Adipocyte (in vitro differentiated cells): ENCODE measurements at places on chromosomes 16 and 17.

DNA sequence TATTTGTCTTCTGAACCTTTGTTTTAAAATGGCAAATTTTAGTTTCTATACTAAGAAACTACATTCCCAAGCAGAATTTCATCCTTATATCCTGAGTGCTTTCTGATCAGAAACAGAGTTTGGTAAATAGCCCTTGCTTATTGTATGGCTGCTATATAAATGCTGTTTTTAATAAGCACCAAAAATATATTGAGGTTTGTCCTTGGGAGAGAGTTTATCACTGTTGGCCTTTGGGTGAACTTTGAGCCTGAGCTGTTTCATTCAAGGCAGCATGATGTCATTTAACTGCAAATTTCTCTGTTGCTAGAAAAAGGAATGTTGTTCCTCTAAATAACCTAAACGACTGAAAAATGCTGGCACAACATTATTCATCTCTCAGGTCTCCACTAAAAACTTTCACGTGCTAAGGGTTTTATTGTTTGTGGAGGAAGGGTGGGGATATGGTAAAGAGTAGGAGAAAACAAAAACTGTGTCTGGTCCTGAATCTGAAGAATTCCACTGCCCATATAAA is 334.3 kb upstream of the TBX2 start:
- peak; percentile 70 for DNase-seq

DNA sequence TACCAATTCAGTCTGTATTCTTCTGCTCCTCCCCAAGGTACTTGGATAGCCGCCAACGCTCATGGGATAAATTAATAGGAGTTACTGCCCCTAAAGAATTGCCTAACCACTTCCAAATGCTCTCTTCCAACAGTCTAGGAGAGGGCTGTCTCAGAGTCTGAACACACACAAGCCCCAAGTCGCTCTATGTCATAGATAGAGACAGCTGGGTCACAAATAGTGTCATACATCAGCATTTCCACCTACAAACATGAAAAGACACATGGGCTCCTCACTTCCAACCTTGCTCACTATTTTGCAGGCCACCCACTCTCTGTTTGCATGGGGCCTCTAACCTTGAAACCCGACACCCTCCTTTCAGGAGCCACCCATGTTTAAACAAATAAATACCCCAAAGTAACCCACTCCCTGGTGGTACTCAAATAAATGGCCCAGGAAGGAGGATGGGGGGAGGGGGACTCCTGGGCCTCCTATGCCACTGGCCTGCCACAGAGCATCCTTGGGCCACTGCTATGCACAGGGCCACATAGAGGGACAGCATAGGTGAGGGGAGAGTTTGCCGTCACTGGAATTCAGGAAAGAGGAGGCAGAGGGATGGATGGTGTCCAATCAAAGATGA is 265.9 kb downstream of the SOX9 start:
- peak; percentile 49 for DNase-seq

GRCh38 chr16:3938843-3939624 is 58.5 kb upstream of the CREBBP start:
- peak; percentile 88 for DNase-seq

DNA sequence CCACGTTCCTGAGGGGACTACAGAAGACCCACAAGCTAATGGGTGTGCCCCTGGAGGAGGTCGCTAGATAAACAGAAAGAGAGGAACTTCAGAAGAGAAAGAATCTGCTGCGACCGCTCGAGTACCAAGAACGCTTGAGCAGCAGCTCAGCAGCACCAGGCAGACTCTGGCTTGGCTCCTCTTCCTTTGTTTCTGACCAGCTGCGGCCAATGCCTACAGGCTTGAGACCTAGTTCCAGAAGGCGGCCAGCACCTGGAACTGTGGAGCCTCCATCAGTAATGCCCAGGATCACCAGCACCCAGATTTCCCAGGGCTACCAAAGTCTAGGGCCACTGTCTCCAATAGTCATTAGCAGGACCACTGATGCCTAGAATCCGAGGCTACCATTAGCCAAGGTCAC is 26.0 kb upstream of the GOSR2 start:
- DNase-seq = no peak

DNA sequence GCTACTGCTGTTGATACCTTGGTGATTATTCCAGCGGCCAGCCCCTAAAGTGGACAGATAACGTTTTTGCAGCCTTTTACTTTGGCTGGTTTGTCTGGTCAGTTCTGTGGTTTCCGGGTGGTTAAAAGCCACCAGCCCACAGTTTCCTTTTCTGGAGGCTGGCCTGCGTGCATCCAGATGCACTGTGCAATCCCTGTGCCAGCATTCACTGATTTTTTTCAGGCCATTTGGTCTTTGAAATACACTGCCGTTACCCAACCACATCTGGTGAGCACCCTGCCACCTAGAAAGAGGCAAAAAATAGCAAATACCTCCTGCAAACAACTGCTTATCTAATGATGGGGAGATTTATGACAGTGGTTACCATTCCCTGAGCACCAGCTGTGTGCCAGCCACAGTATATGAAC is 797 bp downstream of the NUDT7 start:
- DNase-seq = peak; percentile 33

- no peak for DNase-seq
These were observed 21.5 kb downstream of the MBTD1 start for GRCh38 chr17:51238255-51238887.

DNA sequence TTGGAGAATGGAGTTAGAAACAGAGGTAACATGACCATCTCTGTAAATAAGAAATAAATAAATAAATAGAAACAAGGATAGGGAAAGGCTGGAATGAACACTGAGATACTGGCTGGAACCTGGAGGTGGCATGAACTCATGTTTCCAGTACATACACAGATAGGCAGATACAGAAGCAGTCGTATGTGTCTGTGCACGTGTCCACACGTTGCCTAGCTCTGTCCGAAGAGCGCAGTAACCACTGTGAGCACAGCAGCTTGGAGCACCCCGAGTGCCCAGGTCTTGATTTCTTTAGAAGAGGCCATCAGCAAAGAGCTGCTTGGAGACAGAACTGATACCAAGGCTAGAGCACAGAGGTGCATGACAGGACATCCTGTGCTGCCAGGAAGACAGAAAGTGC is 37.1 kb upstream of the SLC38A8 start:
- DNase-seq = no peak
